Uterus (tissue), 4 donors: ENCODE measurements at places on chromosomes 1 and 21. TPM values are rescaled to one million over a fixed set of nuclear protein-coding genes. Genes with fewer than 3 reads are reported as not detected.

DNA sequence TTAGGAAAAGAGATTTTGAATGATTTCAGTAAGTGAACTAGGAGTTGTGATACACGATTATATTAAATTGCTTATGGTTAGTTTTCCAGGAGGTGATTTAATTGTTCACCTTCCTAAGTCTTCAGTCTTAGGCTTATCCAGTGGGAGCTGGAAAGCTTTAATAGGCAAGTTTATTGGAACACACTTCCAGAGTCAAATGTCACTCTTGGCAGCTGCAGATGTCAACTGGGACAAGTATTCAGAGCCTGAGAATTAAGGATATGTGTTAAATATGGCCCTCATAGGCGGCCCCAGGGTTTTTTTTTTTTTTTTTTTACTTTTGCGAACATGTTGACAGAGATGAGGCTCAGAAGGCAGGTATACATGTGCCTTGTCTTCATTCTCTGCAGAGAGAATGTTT is 29.2 kb downstream of the UCK2 start:
- H3K4me1 ChIP-seq, result no peaks in the 10 kb centered on the region
- no peak for DNase-seq
- H3K36me3 ChIP-seq, result no peaks in the 10 kb centered on the region
- no peaks in the 10 kb centered on the region for H3K27me3 ChIP-seq
- no peak overlapping the region for H3K27ac ChIP-seq

GRCh38 chr21:45543710-45544448 is 1.6 kb upstream of the SLC19A1 start:
- no peaks in the 10 kb centered on the region for H3K27me3 ChIP-seq
- H3K36me3 ChIP-seq, result no peaks in the 10 kb centered on the region
- no peak overlapping the region for H3K27ac ChIP-seq
- DNase-seq, result peak; percentile 14

- no peak overlapping the region for H3K4me3 ChIP-seq
- H3K4me1 ChIP-seq, result peaks cover 7% of the 10 kb centered on the region
- no peaks in the 10 kb centered on the region for H3K27me3 ChIP-seq
- no peak for DNase-seq
- H3K36me3 ChIP-seq, result no peaks in the 10 kb centered on the region
Measured at GRCh38 chr1:8627728-8628127, 189.7 kb downstream of the RERE start.

DNA sequence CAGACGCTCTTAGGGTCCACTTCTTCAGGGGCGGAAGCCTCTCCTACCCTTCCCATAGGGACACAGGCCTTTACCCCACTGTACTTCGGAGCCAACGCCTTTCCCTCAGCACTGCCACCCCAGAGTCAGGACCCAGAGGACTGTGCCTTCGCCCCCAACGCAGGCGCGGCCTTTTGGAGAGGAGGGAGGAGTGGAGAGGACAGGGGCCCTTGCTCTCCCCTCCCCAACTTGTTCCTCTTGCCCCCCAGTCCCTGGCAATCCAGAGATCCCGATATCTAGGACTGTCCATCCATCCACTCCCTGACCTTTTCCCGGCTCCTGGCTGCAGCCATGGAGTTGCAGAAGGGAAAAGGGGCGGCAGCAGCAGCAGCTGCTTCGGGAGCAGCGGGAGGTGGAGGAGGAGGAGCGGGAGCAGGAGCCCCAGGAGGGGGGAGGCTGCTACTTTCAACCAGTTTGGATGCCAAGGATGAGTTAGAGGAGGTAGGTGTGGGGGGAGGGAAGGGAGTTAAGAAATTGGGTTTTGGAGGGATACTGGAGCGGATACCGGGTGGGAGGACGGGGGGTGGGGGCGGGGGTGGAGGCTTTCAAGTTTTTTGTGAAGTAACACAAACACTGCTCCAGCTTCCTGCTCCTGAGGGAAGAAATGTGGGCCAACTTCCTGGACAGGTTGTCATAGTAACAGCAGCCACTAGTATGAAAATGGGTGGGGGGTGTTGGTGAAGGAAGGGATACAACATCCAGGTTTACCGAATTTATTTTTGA is 636 bp downstream of the INTS3 start:
- H3K27ac ChIP-seq, result peak overlapping the region; percentile 95
- H3K36me3 ChIP-seq, result no peaks in the 10 kb centered on the region
- DNase-seq, result peak; percentile 80
- H3K4me1 ChIP-seq, result peaks cover 4% of the 10 kb centered on the region

DNA sequence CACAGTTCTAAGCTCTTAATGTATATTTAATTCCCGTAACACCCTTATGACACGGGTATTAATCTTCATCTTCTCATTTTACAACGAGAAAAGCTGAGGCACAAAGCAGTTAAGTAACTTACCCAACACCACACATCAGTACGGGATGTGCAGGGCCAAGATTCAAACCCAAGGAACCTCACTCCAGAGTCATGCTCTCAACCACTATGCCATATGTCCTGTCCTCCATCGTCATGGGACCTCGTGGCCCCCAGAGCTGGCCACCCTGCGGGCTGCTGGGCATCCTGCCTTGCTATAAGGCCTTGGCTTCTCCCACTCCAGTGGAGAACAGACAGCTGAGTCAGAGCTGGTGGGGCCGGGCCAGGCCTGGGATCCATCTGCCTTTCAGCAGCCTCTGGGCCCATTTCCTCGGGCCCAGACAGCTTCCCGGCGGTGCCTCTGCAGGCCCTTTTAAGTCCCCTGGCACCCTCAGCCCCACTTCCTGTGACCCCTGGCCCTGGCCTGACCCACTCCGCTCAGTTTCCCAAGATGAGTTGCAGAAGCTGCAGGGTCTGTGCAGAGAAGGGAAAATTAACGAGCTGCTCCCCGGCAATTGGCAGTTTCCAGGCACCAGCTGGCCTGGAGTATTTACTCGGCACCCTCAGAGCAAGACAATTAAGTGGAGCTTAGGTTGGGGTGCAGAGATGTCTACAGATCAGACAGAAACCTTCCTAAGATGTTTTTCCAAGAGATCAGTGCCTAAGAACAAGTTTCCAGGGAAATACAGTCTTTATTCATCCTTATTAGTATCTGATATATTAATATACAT is 98.2 kb downstream of the EPHB2 start:
- peaks cover 4% of the 10 kb centered on the region for H3K4me1 ChIP-seq
- peak overlapping the region; percentile 38 for H3K27ac ChIP-seq
- H3K4me3 ChIP-seq, result no peak overlapping the region
- no peaks in the 10 kb centered on the region for H3K27me3 ChIP-seq
- DNase-seq, result peak; percentile 37

OR2T29 gene
- total RNA-seq, result not detected

- no peak overlapping the region for H3K4me3 ChIP-seq
- no peak overlapping the region for H3K27ac ChIP-seq
- H3K27me3 ChIP-seq, result no peaks in the 10 kb centered on the region
- no peak for DNase-seq
- no peaks in the 10 kb centered on the region for H3K36me3 ChIP-seq
Measured at GRCh38 chr1:21659924-21660326, 9.2 kb downstream of the RAP1GAP start.

DNA sequence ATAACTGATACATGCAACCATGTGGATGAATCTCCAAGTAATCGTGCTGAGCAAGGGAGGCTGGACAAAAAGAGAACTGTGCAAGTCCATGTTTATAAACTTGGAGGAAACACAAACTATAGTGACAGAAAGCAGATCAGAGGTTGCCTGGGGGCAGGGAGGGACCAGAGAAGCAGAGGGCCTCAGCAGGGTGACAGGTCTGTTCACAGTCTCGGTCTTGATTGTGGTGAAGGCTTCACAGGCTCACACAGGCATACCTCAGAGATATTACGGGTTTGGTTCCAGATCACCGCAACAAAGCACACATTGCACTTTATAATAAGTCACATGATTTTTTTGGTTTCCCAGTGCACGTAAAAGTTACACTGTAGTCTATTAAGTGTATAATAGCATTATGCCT is 28.5 kb downstream of the ACOT7 start:
- no peaks in the 10 kb centered on the region for H3K36me3 ChIP-seq
- peaks cover 3% of the 10 kb centered on the region for H3K4me1 ChIP-seq
- H3K27me3 ChIP-seq, result no peaks in the 10 kb centered on the region
- no peak overlapping the region for H3K27ac ChIP-seq

DNA sequence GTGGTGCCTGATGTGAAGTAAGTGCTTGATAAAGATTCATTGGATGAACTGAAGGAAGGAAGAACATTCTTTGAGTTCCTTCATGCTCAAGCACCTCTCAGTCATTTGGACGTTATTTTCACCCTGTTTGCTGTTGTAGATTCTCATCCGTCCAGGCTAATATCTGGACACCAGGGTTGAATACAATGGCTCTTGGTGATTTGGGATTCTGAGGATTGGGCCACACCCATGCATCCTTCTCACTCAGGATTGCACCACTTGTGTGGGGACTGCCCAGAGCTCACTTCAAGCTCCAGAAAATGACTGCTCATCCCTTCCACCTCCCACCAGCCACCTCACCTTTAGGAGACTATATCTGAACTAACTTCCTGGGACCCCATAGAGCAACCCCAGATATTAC is 117.1 kb upstream of the IPO9 start:
- no peaks in the 10 kb centered on the region for H3K36me3 ChIP-seq
- peak overlapping the region; percentile 89 for H3K27ac ChIP-seq
- no peak for DNase-seq
- peaks cover 44% of the 10 kb centered on the region for H3K4me1 ChIP-seq
- no peak overlapping the region for H3K4me3 ChIP-seq

DNA sequence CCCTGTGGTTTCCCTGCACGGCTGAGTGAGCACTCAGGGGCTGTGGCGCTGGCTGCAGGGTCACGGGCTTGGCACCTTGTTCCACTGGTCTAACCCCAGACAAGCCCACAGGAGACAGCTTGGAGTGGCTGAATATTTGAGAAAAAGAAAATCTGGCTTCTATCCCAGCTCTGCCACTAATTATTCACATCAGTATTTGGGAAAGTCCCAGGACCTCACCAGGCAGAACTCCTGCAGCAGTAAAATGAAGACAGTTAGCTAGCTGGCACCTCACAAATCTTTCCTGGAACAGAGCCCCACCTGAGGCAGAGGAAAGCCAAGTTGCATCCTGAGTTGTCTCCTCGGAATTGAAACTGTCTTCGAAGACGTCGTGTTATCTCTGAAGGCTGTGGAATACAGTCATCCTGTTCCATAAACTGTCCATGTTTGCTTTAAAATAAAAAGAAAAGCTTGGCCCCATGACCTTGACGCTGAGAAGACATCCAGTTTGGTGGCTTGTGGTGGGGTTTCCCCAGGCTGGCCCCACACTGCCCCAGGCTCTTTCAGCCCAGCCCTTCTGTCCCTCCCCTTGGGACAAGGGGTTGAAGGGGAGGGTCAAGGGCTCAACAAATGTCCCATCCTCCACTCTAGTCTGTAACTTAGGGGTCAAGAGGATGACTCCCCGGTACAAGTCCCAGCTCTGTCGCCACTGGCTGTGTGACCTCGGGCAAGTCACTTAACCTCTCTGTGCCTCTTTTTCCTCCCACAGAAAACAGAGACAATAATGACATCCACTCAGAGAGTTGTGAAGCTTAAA is 93.8 kb upstream of the TMPRSS2 start:
- H3K4me1 ChIP-seq, result no peaks in the 10 kb centered on the region
- H3K27me3 ChIP-seq, result no peaks in the 10 kb centered on the region
- no peaks in the 10 kb centered on the region for H3K36me3 ChIP-seq
- no peak overlapping the region for H3K27ac ChIP-seq
- H3K4me3 ChIP-seq, result no peak overlapping the region

MTARC2 gene
- 24.6 TPM for total RNA-seq

TSPAN2 gene
- total RNA-seq, result 40.5 TPM

- H3K27me3 ChIP-seq, result no peaks in the 10 kb centered on the region
- peaks cover 7% of the 10 kb centered on the region for H3K4me1 ChIP-seq
Measured at GRCh38 chr1:224333309-224333926, 3.4 kb upstream of the NVL start.

TRNAU1AP gene
- total RNA-seq, result 34.9 TPM

GRCh38 chr1:206497363-206497762 is 10.0 kb upstream of the RASSF5 start:
- no peaks in the 10 kb centered on the region for H3K36me3 ChIP-seq
- H3K27ac ChIP-seq, result no peak overlapping the region
- peaks cover 5% of the 10 kb centered on the region for H3K4me1 ChIP-seq
- no peaks in the 10 kb centered on the region for H3K27me3 ChIP-seq

- H3K4me3 ChIP-seq, result no peak overlapping the region
- H3K36me3 ChIP-seq, result no peaks in the 10 kb centered on the region
- H3K27me3 ChIP-seq, result no peaks in the 10 kb centered on the region
- no peak overlapping the region for H3K27ac ChIP-seq
- DNase-seq, result no peak
Measured at GRCh38 chr21:31846690-31847089, 26.1 kb upstream of the HUNK start.

GRCh38 chr1:200223613-200224012 is 186.2 kb downstream of the ZNF281 start:
- H3K27ac ChIP-seq, result no peak overlapping the region
- H3K4me1 ChIP-seq, result no peaks in the 10 kb centered on the region
- no peak for DNase-seq
- H3K4me3 ChIP-seq, result no peak overlapping the region
- no peaks in the 10 kb centered on the region for H3K36me3 ChIP-seq

GRCh38 chr1:161506336-161507223 is 1.3 kb downstream of the FCGR2A start:
- no peaks in the 10 kb centered on the region for H3K4me1 ChIP-seq
- DNase-seq, result no peak
- no peaks in the 10 kb centered on the region for H3K36me3 ChIP-seq
- H3K27me3 ChIP-seq, result no peaks in the 10 kb centered on the region

THEMIS2 gene
- 24.1 TPM for total RNA-seq

- no peaks in the 10 kb centered on the region for H3K27me3 ChIP-seq
- H3K36me3 ChIP-seq, result no peaks in the 10 kb centered on the region
- no peak for DNase-seq
- no peaks in the 10 kb centered on the region for H3K4me1 ChIP-seq
Measured at GRCh38 chr21:15277466-15277865, 212.7 kb upstream of the NRIP1 start.

DNA sequence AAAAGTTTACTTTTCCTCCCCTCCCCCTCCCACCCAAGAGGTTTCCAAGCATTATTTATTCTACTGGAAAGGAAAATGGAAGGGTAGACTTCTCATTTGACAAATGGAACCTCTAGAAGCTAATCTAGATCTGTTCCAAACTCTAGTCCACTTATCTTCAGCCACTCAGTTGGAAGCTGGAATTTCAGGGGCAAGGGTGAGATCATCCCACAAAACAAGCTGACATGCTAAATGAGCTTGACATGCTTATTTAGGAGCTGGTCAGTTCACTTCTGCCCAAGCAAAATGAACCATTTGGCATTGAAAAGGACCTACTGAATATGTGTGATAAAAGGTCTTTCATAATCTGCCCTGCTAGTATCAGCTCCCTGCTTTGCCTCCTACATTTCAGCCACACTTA is 5.0 kb downstream of the LRRC41 start:
- no peak overlapping the region for H3K27ac ChIP-seq
- H3K4me1 ChIP-seq, result peaks cover 17% of the 10 kb centered on the region
- H3K36me3 ChIP-seq, result no peaks in the 10 kb centered on the region
- no peak overlapping the region for H3K4me3 ChIP-seq
- H3K27me3 ChIP-seq, result no peaks in the 10 kb centered on the region

DNA sequence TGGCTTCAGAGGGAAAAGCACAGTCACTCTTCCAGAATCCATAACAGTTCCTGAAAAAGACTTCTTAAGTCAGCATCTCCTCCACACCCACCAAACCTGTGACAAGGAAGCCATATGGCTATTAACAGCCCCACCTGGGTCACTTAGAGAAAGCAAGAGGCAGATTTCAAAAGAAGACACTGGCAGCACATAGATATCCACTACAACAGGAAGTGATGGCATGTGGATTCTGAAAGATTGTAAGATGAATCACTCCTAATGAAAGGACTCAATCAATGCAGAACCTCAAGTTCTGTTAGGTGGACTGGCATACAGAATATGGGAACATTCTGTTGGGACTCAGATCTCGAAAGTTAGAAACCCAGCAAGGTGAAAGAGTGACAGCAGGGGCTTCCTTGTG is 365.9 kb downstream of the TGFB2 start:
- no peaks in the 10 kb centered on the region for H3K27me3 ChIP-seq
- H3K36me3 ChIP-seq, result no peaks in the 10 kb centered on the region
- H3K27ac ChIP-seq, result no peak overlapping the region
- no peak overlapping the region for H3K4me3 ChIP-seq
- DNase-seq, result no peak

TNFRSF9 gene
- not detected for total RNA-seq
